ENCODE measurements at places on chromosomes 6 and 20. TPM values are rescaled to one million over a fixed set of nuclear protein-coding genes. Genes with fewer than 3 reads are reported as not detected.

SLC52A3 gene
- total RNA-seq = 0.03 TPM

SLC23A2 gene
- total RNA-seq = 22.9 TPM

ADISSP gene
- total RNA-seq = 110 TPM

TRIM15 gene
- total RNA-seq = not detected

DNA sequence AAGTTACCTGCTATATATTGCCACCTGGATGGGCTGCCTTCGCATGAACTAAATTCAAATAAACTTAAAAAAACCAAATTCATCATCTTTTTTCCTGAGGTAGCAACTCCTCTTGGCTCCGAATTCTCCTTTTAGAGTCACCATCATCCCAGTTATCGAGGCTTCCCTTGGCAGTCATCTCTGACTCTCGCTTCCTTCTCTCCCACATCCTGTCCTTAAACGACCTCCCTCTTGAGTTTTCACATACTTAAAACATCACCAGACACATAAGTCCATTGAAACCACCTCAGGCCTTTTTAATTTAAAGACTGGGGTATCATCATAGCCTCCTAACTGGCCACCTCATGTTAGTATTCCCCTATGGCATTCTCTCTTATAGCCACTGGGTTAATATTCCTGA is 296.1 kb upstream of the FLRT3 start:
- no peak for DNase-seq

GRCh38 chr20:45583502-45583901 is 4.4 kb upstream of the WFDC8 start:
- no peak for DNase-seq

DNA sequence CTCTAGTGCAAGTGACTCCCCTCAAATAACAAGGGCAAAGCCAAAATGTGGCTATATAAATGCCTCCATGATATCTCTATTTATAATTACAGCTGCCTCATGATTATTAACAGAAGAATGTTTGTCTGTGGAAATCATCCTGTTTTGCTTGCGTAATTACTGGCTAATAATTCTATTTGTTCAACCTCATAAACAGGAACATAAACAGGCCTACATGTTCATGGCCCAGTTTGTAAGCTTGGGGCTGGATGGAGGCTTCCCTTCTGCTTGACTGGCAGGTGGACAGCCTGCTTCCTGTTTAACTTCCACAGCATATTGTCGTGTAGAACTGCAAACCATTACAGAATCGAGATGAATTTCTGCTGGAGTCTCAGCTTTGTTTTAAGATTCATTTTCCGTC is 766.0 kb upstream of the MAP3K7 start:
- no peak for DNase-seq

DNA sequence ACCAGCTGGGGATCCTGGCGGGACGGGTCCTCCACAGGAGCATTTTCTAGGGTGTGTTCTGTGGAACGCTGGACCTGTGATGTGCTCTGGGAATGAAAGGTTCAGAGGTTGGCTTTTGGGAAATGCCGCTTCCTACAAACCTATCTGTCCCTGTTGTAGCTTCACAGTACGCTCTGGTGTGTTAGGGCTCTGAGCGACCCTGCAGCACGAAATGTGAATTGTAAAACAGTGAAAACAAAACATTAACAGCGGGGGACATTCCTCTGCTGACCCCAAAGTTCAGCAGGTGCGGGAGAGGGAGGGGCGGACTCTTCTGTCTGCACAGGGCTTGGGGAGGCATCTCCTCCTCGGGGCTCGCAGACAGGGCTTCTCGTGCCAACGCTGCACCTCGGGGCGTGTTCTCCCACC is 155.9 kb downstream of the NRN1 start:
- DNase-seq = no peak

DNA sequence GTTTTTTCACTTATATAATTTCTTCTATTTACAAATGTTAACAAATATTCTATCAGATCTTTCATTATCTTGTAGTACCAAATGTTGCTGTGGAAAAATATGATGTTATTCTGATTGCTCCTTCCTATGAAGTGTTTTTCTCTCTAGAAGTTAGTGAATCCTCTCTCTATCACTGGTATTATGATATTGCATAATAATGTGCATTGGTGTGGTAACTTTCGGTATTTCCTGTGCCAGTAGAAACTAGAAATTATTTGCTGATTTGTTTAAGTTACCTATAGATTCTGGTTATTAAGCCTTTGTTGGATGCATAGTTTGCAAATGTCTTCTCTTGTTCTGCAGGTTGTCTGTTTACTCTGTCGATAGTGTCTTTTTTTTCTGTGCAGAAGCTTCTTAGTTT is 342.5 kb downstream of the CENPW start:
- no peak for DNase-seq

GRCh38 chr6:150745896-150746295 is 119.6 kb upstream of the MTHFD1L start:
- no peak for DNase-seq

DNA sequence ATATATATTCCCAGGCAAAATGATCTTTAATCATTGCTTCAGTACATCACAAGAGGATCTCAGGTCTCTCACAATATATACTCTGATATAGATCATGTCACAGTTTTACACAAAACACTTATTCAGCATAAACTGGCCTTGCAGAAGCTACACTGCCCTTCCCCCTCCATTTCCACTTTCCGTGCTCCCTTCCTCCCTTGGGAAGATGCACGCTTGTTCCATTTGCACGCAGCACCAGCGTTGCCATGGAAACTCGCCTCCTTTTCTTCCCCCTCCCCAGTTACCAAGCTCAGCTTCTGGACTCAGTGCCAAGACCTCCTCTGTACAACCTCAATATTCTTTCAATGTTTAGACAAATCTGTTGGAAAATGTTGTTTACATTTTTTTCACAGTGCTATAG is 154.6 kb downstream of the RFPL4B start:
- DNase-seq = no peak

DNA sequence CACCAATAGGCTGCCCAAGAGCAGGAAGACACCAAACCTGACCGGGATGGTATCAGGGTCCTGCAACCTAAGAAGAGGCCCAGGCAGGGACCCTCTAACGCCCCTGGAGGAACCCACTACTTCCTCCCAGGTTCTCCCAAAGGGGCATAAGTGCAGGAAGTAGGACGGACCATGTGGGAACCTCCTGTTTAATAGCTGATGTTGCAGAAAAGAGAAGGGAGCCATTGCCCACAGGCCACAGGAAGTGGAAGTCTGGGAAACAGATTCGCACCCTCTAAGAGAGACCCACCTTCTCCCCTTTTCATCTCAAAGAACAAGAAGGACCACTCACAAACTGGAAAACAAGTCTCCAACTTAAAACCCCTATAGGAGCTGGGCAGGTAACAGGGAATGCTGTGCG is 18.1 kb downstream of the PREX1 start:
- no peak for DNase-seq
